ENCODE measurements at places on chromosomes 13 and 19.

- DNase-seq, result no peak
Observed at GRCh38 chr19:17242431-17243208, 3.1 kb downstream of the NR2F6 start.

GRCh38 chr19:46016426-46017094 is 6.3 kb downstream of the PGLYRP1 start:
- DNase-seq, result peak; percentile 93

GRCh38 chr19:4012975-4013634 is 5.6 kb downstream of the PIAS4 start:
- DNase-seq, result no peak

- DNase-seq, result no peak
Observed at GRCh38 chr13:76129305-76130000, 493.3 kb downstream of the LMO7 start.

- DNase-seq, result no peak
Observed at GRCh38 chr13:23985839-23986238, 88.5 kb upstream of the C1QTNF9B start.

DNA sequence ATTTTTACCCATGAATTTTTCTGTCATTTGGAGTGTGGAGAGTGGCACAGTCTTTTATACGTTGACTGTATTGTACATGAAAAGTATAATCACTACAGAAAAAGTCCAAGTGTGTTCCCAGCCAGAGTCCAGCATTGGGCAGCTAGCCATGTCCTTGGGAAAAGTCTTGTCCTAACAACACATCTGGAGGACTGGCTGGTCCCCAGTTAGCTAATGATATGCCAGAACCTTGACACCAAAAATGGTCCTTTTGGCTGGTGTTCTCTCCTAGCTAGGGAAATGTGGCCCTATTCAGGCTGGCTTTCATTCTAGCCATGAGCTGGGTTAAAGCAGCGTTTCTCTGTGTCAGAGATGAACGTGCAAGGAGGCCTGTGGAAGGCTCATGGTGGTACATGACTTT is 98.9 kb downstream of the ESD start:
- no peak for DNase-seq

DNA sequence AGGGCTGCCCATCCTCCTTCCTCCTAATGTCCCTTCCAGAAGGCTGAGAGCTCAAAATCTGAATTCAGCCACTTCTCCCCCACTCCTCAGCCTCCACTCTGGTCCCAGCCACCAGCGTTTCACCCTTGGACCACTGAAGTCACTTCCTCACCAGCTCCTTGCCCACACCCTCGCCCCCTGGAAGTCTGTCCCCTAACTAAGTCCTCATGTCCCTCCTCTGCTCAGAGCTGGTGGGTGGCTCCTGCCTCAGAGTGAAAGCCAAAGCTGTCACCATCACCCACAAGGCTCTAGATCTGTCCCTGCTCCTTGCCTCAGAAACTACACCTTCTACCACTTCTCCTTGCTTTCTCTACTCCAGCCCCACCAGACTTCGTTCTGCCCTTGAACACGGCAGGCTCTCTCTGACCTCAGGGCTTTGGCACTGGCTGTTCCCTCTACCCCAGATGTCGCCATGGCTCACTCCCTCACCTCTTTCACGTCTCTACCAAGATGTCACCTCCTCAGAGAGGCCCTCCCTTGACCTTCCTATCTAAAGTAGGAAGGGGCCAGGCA is 1.7 kb downstream of the ERCC1 start:
- DNase-seq, result no peak
